ENCODE measurements at places on chromosomes 16 and 17.

GRCh38 chr16:51416926-51417325, 265.9 kb upstream of the SALL1 start:
- DNase-seq, result no peak

GRCh38 chr16:27851586-27851985, 211.9 kb downstream of the GSG1L start:
- no peak for DNase-seq

- no peak for DNase-seq
Observed at GRCh38 chr17:5630434-5630833, 46.1 kb upstream of the NLRP1 start.

DNA sequence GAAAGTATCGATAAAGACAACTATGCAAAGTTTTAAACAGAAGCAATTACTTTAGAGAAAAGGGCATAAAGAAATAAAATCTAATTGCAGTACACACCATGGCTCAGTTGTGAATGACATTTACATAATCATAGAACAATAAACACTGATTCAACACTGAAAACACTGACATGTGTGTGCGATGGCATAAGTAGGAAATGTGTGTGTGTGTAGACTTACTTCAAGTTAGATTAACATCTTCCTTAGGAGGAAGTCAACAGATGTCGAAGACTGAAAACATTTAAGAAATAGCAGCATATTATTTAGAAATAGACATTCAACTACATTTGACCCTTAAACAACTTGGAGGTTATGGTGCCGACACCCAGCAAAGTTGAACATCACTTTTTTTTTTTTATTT, 172.4 kb downstream of the STX8 start:
- no peak for DNase-seq

DNA sequence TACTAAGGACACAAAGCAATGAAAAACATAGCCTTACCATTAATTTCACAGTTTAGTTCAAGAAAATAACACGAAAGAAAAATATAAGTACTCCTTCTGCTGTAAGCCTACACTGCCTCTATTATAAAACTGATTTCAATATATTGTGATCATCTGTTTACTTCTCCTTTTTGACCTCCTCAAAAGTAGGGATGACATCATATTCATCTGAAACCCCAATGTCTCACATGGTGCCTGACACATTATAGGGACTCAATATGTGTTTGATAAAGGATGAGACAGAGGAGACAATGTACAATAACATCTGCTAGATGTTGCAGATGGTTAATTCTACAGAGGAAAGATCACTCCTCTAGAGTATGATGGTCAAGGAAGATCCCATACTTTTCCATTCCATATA, 118.4 kb upstream of the NOG start:
- no peak for DNase-seq

DNA sequence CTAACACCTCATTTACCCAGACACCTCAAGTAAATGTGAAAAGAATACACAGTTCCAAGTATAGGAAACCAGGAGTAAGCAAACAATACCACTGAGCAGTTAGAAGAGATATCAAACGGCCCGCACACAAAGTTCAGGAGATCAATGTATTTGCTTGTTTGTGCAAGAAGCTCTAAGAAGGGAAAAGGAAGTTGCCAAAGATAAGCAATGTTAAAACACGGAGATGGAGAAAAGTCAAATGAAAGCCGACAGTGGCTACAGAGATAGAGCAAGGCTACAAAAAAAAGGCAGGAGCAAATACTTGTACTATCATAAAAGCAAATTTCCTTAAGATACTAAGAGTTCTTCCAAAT, 29.5 kb downstream of the PSME3IP1 start:
- DNase-seq, result no peak

DNA sequence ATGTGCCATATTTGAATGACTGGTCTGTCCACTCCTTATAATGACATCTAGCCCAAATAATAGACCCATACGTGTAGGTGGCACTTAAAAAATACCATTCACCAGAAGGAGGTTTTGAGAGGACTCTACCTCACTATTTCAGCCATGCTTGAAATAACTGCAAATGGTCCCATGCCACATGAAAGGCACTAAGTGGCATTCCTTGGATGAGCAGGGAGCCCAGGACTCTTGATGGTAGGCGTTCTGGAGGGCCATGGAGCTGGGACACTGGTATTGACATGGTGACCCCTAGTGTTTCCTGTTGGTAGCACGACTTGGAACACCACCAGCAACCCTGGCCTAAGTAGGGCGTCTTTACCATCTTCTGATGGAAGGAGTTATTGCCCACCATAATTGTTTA, 148.7 kb upstream of the ZFHX3 start:
- peak; percentile 24 for DNase-seq

DNA sequence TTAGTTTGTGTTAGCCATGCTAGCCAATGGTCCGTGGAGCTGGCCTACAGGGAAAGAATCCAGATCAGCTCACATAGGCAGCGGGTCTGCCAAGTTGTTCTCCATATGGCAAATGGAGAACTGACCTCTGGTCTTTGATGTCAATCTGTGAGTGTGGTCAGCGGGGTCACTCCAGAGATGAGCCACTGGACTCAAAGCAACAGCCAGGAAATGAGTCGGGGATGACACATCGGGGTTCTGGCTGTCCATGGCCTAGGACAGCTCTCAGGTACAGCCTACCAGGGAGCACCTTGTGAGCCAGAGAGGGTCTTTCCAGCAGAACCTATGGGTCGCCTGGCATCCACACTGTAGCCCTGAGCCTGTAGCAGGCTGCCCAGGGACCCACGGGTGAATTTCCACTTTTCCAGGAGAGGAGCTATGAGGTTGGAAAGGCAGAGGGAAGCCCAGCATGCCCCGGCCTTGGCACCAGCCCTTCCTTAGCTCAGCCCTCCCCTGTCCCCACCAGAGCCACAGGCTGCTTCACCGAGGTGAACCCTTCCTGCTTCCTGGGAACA, 203.0 kb upstream of the TNRC6C start:
- no peak for DNase-seq

- no peak for DNase-seq
Observed at GRCh38 chr17:71801301-71801700, 319.5 kb upstream of the SOX9 start.

GRCh38 chr16:56295739-56296527, 104.6 kb downstream of the GNAO1 start:
- DNase-seq, result no peak

GRCh38 chr17:38885728-38886642, 16.1 kb downstream of the LASP1 start:
- DNase-seq, result no peak

- no peak for DNase-seq
Observed at GRCh38 chr16:71591917-71592316, 15.0 kb upstream of the TAT start.

GRCh38 chr17:41837761-41838538, at the start of gene KLHL10:
Gene KLHL10 (plus strand): TSS chr17:41837825. CDS start chr17:41837933, 108 bp downstream.
- DNase-seq, result no peak

- peak; percentile 33 for DNase-seq
Observed at GRCh38 chr17:193841-194806, 12.7 kb upstream of the DOC2B start.

GRCh38 chr17:44044071-44044470, 22.4 kb downstream of the LSM12 start:
- no peak for DNase-seq

GRCh38 chr16:74633686-74634085, 26.8 kb upstream of the GLG1 start:
- DNase-seq, result no peak

DNA sequence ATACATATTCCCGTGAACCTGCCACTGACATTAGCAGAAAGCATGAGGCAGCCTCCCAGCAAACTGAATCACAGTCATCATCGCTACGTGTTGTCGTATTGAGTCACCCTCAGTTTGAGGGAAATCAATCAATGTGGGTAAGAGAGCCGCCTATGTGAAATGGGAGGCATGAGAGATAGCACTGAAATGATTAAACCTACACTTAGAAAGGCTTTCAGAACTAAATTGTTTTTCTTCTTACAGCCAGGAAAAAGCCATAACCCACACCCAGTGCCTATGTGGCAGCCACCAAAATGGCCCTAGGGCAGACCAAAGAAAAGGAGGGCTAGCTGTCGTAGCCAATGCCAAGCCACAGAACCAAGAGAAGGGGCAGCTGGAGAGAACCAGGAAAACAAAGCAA, 90.5 kb downstream of the ADAMTS18 start:
- no peak for DNase-seq

DNA sequence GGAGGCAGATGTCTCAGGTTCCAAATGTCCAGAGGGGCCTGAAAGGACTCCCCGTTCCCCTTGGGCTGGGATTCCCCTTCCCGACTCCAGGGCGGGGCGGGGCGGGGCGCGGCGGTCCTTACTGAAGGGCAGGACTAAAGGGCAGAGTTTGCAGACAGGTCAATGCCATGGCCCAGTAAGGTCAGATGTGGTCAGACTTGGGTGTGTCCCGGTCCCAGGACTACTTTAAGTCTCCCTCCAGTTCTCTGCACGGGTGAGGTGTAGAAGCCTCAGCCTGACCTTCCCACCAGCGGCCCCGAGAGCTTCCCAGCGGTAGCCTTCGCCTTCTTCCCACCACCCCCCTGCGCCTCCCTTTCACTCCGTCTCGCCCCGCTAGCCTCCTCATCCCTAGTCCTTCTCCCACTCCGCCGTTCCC, 532 bp downstream of the KDM6B start:
- DNase-seq, result no peak

DNA sequence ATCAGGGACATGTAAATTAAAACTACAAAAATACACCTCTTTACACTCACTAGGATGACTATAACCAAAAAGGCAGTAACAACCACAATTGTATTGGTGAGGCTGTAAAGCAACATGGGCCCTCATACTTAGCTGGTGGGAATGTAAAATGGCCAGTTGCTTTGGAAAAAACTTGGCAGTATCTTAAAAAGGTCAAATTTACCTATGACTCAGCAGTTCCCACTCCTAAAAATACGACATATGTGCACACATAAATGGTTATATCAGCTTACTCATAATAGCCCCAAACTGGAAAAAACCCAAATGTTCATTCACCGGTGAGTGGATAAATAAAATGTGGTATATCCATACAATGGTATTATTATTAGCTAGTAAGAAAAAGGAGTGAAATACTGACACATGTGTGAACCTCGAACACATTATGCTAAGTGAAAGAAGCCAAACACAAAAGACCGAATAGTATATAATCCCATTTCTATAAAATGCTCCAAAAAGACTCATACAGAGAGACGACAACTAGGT, 391.4 kb downstream of the NPIPA8 start:
- DNase-seq, result no peak

GRCh38 chr16:88195269-88195705, 187.5 kb upstream of the ZNF469 start:
- DNase-seq, result no peak

GRCh38 chr17:74161503-74161875, 42.0 kb upstream of the RPL38 start:
- DNase-seq, result no peak

GRCh38 chr16:67647681-67648080, 2.7 kb downstream of the CARMIL2 start:
- no peak for DNase-seq

- DNase-seq, result peak; percentile 76
Observed at GRCh38 chr17:36482611-36483504, 3.6 kb upstream of the ZNHIT3 start.

DNA sequence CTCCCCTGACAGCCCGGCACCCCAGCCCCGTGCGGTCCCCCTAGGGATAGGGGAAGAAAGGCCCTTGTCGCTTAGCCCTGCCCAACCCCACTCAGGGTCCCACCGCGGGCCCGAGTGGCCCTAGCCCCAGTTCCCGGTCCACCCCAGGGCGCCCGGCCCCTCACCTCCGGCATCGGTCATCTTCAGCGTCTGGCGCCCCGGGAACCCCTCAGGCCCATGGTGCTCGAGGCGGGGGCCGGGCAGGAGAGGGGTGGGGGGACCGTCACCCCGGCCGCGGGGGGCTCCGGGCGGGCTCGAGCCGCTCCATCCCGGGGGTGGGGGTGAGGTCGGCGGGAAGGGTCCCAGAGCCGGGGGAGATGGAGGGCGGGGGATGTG, 620 bp downstream of the SAMD14 start:
- DNase-seq, result no peak

- no peak for DNase-seq
Observed at GRCh38 chr17:67637901-67638641, 79.7 kb upstream of the NOL11 start.
